ENCODE measurements at places on chromosomes 2 and 18.
A peak's percentile ranks its signal among the peaks of the same experiment; 100 is the strongest.

- no peak for DNase-seq
Observed at GRCh38 chr2:121555008-121555407, 24.3 kb downstream of the RNU4ATAC start.

DNA sequence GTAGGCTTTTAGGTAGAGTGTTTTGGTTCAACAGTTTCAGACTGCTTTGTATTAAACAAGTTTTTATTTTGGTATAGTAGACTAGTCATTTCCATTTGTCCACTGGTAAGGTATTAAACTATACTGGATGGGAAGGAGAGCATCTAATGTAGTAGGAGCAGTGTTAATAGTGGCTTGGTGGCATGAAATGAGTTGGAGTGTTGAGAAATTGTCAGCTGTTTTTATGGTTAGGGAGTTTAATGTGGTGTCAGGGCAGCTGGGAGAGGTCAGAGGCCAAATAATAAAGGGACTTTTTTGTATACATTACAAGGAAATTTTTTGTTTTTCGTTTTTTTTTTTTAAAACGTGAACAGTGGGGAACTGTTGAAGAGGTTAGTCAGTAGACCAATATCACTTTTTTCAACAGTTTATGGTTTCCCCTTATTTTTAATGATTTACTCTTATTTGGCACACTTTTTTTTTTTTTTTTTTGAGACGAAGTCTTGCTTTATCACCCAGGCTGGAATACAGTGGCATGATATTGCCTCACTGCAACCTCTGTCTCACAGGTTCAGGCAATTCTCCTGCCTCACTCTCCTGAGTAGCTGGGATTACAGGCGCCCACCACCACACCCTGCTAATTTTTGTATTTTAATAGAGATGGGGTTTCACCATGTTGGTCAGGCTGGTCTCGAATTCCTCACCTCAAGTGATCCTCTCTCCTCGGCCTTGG is 21.2 kb downstream of the ACTR3 start:
- DNase-seq = no peak

DNA sequence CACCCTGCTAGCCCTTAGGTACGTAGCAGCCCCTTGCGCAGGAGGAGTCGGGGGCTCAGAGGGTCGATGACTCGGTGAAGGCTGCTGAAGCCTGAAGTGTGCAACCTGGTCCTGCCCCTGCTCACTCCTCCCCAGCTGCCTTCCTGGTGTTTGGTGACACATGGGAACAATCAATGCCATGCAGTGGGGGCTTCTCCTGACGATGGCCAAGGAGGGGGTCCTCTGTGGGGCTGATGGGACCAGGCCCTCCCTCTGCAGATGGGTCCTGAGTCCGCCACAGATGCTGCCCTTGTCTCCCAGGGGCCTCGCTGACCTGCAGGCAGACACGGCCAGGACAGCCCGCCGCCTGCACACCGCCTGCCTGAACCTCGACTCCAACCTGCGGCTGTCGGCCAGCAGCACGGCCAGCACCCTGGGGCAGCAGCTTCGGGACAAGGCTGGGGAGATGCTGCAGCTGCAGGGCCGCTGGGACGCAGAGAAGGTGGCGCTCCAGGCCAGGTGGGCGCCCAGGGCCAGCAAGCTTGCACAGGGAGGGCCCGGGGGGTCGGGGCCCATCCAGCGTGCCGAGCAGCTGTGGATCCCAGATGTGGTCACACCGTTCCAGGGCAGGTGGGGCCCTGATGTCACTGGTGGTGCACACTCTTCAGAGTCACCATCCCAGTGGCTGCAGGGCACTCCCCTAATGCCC is 24.6 kb downstream of the CROCC2 start:
- no peak for DNase-seq

GRCh38 chr2:110869472-110870446 is 137.4 kb downstream of the ACOXL start:
- no peak for DNase-seq

- no peak for DNase-seq
Observed at GRCh38 chr2:487186-488079, 189.8 kb downstream of the TMEM18 start.

GRCh38 chr2:190959911-190960788 is 53.8 kb downstream of the STAT1 start:
- DNase-seq = no peak

DNA sequence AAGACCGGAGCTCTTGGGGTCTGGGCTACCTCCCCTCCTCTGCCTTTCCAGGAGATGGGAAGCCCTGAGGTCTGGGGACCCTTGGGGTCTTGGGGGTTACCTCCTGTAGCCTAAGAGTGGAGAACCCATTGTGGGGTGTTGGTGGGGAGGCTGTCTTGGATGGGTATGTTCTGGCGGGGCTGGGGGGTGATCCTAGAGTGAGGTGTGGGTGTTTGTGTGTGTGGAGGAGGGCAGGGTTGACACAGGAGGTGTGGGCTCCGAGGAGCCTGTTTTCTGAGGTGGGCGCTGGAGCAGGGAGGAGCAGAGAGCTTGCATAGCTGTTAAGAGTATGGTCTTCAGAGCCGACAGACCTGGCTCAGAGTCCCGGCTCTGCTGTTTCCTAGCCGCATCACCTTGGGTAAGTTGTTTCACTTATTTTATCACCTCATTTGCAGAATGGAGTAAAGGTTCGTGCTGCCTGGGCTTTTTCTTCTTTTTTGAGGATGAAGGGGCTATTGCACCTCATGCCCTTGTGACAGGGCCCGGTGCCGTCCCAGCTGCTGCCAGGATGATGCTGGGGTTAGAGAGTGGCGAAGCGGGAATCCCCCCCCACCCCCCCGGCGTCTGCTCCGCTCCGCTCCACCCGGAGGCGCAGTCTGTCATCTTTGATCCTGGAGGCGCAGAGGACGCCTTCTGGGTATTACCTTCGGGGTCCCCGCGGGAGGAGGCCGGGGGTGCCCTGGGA is 17.2 kb downstream of the TET3 start:
- DNase-seq = peak; percentile 46

GRCh38 chr18:7466190-7466589 is 100.9 kb upstream of the PTPRM start:
- no peak for DNase-seq

DNA sequence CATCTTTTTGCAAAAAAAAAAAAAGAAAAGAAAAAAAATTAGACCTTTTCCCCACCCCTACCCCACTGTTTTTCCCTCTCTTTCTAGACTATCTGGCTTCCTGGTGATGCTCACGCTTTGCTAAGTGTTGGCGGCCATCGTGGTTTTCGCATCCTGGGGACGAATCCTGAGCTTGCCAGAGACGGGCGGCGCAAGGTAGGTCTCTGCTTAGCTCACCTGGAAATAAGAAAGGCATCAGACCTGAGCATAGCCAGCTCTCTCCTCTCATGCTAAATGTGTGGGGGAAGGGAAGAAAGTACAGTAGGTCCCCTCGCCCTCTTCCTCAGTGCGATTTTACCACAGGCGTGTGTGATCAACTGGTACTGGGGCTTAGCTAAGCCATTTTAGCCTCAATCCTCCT is 90.5 kb downstream of the KLHL29 start:
- DNase-seq = no peak

DNA sequence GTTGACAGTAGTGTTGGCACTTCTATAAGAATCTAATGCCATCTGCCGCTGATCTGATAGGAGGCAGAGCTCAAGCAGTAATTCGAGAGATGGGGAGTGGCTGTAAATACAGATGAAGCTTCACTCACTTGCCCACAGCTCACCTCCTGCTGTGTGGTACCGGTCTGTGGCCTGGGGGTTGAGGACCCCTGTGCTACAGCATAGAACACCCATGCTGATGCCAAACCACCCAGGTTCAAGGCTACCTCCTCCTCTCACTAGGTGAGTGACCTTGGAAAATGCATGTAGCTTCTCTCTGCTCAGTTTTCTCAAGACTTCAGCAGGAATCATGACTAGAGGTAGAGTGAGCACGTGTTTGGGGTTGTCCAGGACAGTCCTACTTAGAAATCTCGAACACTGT is 263.4 kb downstream of the SH3BP4 start:
- no peak for DNase-seq

DNA sequence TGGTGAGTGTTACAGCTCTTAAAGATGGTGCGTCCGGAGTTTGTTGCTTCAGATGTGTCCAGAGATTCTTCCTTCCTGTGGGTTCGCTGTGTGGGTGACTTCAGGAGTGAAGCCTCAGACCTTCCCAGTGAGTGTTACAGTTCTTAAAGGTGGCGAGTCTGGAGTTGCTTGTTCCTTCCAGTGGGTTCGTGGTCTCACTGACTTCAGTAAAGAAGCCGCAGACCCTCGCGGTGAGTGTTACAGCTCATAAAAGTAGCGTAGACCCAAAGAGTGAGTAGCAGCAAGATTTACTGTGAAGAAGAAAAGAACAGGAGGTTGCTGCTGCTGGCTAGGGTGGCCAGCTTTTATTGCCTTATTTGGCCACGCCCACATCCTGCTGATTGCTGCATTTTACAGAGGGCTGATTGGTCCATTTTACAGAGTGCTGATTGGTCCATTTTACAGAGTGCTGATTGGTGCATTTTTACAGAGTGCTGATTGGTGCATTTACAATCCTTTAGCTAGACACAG is 34.0 kb upstream of the SPTBN1 start:
- no peak for DNase-seq

GRCh38 chr18:44741511-44741910 is 60.8 kb downstream of the SETBP1 start:
- DNase-seq = no peak

DNA sequence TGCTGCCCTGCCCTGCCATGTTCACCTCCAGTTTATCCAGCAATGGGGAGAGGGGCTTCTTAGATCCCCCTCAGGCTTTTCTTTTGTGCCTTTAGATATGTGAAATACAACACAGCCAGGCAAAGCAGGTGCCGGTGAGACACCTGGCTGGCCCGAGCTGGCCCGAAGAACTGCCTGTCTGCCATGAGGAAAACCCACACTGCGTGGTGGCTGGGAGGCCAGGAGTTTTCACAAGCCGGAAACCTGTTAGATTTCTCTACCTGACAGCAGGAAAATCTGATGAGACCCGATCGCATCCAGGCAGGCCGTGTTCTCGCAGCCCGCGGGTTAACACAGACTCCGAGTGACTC is 5.7 kb upstream of the GAL3ST2 start:
- DNase-seq = no peak

- DNase-seq = no peak
Observed at GRCh38 chr2:12352889-12353288, 363.8 kb upstream of the TRIB2 start.

- DNase-seq = no peak
Observed at GRCh38 chr18:9619990-9620389, 5.6 kb upstream of the PPP4R1 start.

- DNase-seq = no peak
Observed at GRCh38 chr2:214696681-214697080, 112.8 kb downstream of the BARD1 start.

GRCh38 chr2:238706673-238707072 is 141.2 kb upstream of the TWIST2 start:
- DNase-seq = no peak

DNA sequence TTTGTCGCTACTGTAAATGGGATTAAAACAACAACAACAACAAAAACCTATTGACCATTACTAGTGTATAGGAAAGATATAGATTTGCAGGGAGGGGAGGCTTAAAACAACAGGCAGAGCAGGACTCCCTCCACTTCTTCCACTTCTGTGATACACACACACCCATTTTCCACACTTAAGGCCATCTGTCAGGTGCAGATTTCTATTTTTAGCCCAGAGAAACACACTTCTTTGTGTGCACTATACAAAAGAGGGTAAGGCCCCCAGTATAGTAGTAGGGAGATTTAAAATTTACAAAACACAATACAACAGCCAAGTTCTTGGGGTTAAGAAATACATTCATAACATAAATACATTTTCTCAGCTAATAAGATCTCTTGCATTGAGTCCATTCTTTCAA is 22.4 kb downstream of the PTPN2 start:
- DNase-seq = no peak

DNA sequence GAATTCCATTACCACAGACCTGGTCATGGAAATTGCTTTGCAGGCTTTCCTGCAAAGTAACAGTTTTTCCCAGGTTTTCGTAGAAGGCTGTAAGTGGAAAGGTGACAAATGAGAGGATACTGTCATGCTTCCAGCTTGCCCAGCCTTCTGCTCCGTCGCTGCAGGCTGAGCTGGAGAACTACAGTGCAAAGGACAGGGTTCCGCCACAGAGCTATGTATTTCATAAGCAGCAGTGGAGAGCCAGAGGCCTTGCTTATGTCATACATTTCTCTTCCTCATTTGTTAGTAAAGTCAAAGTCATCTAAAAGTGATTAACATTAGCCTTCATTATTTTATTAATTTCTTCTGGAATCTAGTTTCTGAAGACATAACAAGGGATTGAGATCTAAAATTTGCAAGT is 72.9 kb upstream of the RBM44 start:
- DNase-seq = no peak

DNA sequence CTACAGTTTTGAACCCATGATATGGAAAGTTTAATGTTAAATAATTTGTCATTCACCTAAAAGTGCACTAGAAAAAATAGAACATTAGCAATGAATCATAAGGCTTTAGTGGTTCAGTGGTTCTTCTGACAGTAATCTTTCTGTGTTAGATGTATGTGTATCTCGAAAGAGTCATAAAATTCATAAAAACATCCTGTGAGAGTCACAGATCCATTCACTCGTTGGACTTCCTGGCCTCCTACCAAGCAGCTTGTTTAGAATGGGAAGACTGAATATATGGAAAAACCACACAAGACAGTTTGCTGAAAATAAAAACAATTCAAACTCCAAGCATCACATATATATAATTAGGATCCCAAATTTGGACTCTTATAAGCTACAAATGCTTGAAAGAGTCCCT is 34.8 kb downstream of the ADNP2 start:
- DNase-seq = no peak

GRCh38 chr18:576924-577323 is 3.3 kb upstream of the CETN1 start:
- no peak for DNase-seq

- peak; percentile 94 for DNase-seq
Observed at GRCh38 chr18:48942554-48943261, 8.1 kb downstream of the SMAD7 start.

- DNase-seq = no peak
Observed at GRCh38 chr2:180555391-180555965, 424.9 kb upstream of the UBE2E3 start.

DNA sequence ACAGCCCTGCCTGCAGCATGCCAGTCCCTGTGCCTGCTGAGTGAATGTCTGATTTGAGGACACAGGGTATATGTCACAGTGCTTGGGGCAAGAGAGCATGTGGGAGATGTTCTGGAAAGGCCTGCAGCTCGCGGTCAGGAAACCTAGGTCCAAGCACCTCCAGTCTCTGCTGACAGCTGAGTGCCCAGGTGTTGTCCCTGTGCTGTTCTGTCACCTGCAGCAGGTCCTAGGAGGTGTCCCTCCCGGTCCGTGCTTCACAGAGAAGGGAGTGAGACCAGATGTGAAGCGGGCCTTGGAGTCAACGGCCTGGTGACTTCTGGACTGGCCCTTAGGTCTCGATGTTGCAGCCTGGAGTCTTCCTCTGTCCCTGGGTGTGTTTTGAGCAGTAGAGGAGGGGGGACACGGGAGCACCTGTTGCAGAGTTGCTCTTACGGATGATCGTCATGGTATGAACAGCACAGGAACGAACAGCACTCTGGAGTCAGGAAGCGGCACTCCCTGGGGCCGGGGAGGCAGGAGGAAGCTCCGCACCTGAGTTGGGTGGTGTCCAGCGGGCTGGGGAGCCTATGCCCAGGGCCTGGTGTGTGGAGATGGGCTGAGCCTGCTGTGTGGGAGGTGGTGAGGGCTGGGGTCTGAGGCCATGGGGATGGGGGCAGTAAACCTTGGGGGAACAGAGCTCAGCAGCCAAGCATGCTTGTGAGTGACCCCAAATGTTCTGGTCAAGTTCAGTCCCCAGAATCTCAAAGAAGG is 21.6 kb upstream of the ARHGEF4 start:
- no peak for DNase-seq

- DNase-seq = no peak
Observed at GRCh38 chr18:79859314-79859713, 61.6 kb downstream of the KCNG2 start.

Data from AG08395 (cell line).